ENCODE measurements at places on chromosomes 1 and 21.

GRCh38 chr1:89633800-89634625 lies 1.1 kb downstream of the LRRC8C start:
- DNase-seq: peak; percentile 26

- no peak for DNase-seq
Observed at GRCh38 chr1:15303935-15304334, 56.9 kb downstream of the FHAD1 start.

DNA sequence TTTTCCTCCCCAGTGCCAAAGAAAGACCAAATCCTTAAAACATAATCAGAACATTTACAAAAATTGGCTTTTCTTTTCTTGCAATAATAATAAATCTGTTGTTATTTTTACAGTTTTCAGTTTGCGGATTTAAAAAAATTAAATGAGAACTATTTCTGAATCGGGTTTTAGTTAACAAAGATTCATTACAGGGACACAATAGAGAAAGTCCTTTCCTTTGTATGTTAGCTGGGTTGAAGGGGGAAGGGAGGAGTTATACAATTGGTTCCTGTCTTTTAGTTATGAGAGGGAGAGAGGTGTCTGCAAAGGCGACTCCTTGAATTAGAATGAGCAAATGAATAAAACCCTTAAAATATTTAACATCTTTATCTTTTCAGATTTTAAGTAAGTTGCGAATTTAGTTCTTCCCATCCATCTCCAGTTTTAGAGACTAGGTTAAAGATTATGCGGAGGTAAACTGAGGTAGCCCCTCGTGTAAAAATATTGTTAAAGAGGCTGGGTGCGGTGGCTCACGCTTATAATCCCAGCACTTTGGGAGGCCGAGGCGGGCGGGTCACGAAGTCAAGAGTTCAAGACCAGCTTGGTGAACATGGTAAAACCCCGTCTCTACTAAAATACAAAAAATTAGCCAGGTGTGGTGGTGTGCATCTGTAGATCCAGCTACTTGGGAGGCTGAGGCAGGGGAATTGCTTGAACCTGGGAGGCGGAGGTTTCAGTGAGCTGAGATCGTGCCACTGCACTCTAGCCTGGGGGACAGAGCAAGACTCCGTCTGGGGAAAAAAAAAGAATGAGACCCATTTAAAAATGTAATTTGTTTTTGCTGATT lies 3.9 kb downstream of the SPEN start:
- no peak for DNase-seq

- no peak for DNase-seq
Observed at GRCh38 chr21:41932191-41932575, 21.6 kb downstream of the C2CD2 start.

- DNase-seq: no peak
Observed at GRCh38 chr1:15965228-15965767, 10.6 kb downstream of the ZBTB17 start.

GRCh38 chr1:194073833-194074232 lies 887.4 kb upstream of the B3GALT2 start:
- no peak for DNase-seq

- no peak for DNase-seq
Observed at GRCh38 chr1:108644984-108645383, 15.9 kb downstream of the HENMT1 start.

GRCh38 chr1:25952841-25953401 lies 44.9 kb downstream of the PAFAH2 start:
- no peak for DNase-seq

- DNase-seq: peak; percentile 72
Observed at GRCh38 chr1:159171688-159172501, 480 bp downstream of the CADM3 start.

GRCh38 chr1:103107741-103108375 lies 464 bp downstream of the COL11A1 start:
- no peak for DNase-seq

DNA sequence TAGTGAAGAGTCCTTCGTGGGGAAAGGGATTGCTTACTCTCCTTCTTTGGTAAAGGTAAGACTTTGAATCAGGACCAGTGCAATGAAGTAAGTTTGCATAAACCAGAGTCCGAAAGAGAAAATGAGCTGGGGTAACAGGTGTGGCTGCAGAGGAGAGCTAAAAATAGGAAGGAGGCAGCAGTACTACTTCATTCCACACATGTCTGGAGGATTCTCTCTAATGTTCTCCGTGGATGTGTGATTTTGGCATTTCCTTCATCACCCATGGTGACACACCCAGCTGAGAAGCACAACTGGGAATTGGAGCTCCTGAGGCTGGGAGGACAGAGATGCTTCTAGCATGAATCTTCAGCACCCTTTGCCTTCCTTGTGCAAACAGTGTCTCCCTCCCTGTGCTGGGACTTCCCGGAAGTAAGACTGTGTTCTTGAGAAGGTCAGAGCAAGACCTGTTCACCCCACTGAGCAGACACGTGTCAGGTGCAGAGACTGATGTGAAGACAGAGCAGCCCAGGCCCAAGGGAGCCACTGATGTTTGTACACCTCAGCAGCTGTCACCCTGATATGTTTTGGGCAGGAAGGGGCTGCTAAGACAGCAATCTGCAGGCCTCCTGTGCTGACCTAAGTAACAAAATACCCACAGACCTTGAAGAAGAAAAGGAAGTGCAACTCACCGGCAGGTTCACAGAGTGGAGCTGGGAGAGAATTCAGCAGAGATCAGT lies 13.3 kb downstream of the FCRL1 start:
- no peak for DNase-seq

GRCh38 chr1:94646786-94647555 lies 105.4 kb upstream of the F3 start:
- DNase-seq: no peak

GRCh38 chr1:23484253-23485001 lies 448 bp upstream of the ASAP3 start:
- peak; percentile 86 for DNase-seq
